ENCODE measurements at places on chromosomes 5 and 9. TPM values are rescaled to one million over a fixed set of nuclear protein-coding genes. Genes with fewer than 3 reads are reported as not detected.

The KIF20A gene
- 13.8 TPM for polyA plus RNA-seq

The KIF4B gene
- 0.01 TPM for polyA plus RNA-seq

The C5orf58 gene
- 1.0 TPM for polyA plus RNA-seq

The C9 gene
- 0.04 TPM for polyA plus RNA-seq

The ITK gene
- polyA plus RNA-seq: 1.5 TPM

The RABGAP1 gene
- polyA plus RNA-seq: 38.3 TPM

The LRRC26 gene
- 12.0 TPM for polyA plus RNA-seq

The FLT4 gene
- polyA plus RNA-seq: 10.2 TPM

The SLC36A3 gene
- not detected for polyA plus RNA-seq

The GKAP1 gene
- polyA plus RNA-seq: 15.4 TPM

The HMGCS1 gene
- 179 TPM for polyA plus RNA-seq

The EGFL7 gene
- polyA plus RNA-seq: 47.5 TPM

The FOXD4L4 gene
- polyA plus RNA-seq: 0.03 TPM

The CDO1 gene
- polyA plus RNA-seq: 5.7 TPM

The IFNA13 gene
- polyA plus RNA-seq: 0.12 TPM

The TAF11L10 gene
- polyA plus RNA-seq: not detected

The FREM1 gene
- 10.0 TPM for polyA plus RNA-seq

The HAPLN1 gene
- polyA plus RNA-seq: 5.0 TPM

The ROR2 gene
- 17.5 TPM for polyA plus RNA-seq

The SPINK13 gene
- not detected for polyA plus RNA-seq

The ZNF608 gene
- 44.2 TPM for polyA plus RNA-seq
